Cerebellum (tissue), 4 donors: ENCODE measurements at places on chromosomes 1 and 21. TPM values are rescaled to one million over a fixed set of nuclear protein-coding genes. Genes with fewer than 3 reads are reported as not detected.

The OR2T29 gene
- not detected for total RNA-seq

The CHD5 gene
- total RNA-seq = 27.8 TPM

The TCHH gene
- total RNA-seq = 0.27 TPM

The MYOC gene
- total RNA-seq = 0.27 TPM

The UBQLN4 gene
- total RNA-seq = 21.9 TPM

The ADCY10 gene
- total RNA-seq = 0.27 TPM

The PLA2G2C gene
- total RNA-seq = not detected

The TRIM58 gene
- 6.1 TPM for total RNA-seq

The MX1 gene
- 8.2 TPM for total RNA-seq

The CELA3A gene
- total RNA-seq = not detected

The RIT1 gene
- total RNA-seq = 26.2 TPM

The HMGCS2 gene
- 0.64 TPM for total RNA-seq

The VAV3 gene
- 19.5 TPM for total RNA-seq

The RWDD3 gene
- 20.1 TPM for total RNA-seq

The UBE4B gene
- total RNA-seq = 38.0 TPM

The TCP10L gene
- 7.9 TPM for total RNA-seq

The FAM131C gene
- total RNA-seq = 1.8 TPM

The EPHB2 gene
- total RNA-seq = 83.8 TPM

The CXADR gene
- 139 TPM for total RNA-seq

The TNFAIP8L2 gene
- total RNA-seq = 1.6 TPM

The PKN2 gene
- 51.6 TPM for total RNA-seq

The LYSMD1 gene
- 10.6 TPM for total RNA-seq

The SESN2 gene
- 3.2 TPM for total RNA-seq

The COL9A2 gene
- total RNA-seq = 8.3 TPM

The LHX4 gene
- 0.91 TPM for total RNA-seq

The TSPEAR gene
- total RNA-seq = 0.09 TPM

The TNNT2 gene
- not detected for total RNA-seq

The KIF2C gene
- 9.4 TPM for total RNA-seq

The USP24 gene
- 126 TPM for total RNA-seq

The CA6 gene
- total RNA-seq = not detected

The TFF3 gene
- not detected for total RNA-seq

The RABGGTB gene
- 70.3 TPM for total RNA-seq

The GPR157 gene
- total RNA-seq = 0.45 TPM

The USH2A gene
- 1.9 TPM for total RNA-seq

The TMEM82 gene
- total RNA-seq = not detected

The CASZ1 gene
- 1.7 TPM for total RNA-seq

The GNAT2 gene
- not detected for total RNA-seq

The SPRR4 gene
- not detected for total RNA-seq

The CNIH3 gene
- 9.9 TPM for total RNA-seq

The IQGAP3 gene
- total RNA-seq = 6.3 TPM

The NUDT4B gene
- 4.3 TPM for total RNA-seq

The CR1 gene
- total RNA-seq = 0.91 TPM
